Stimulated activated CD4-positive, alpha-beta T cell treated with anti-CD3 and anti-CD28 coated beads, Interleukin-15, amount 100 ng/mL, for 1 hour (primary cell): ENCODE measurements at places on chromosomes 4 and X.

DNA sequence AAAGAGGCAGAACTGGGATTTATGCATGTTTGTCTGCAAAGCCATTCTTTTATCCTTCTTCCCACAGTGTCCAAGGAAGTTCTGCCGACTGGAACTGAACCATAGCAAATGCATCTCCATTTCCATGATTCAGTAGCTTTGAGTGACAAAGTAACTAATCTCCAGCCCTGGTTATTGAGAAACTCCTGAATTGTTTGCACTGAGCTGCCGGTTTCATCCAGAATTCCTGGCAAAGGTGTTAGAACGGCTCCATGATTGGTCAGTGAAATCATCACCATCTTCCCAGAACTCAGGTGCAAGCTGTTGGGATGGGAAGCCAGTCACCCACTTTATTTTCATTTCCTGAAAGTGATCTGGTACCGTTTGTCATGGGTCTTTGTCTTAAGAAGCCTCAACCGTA lies 47.0 kb upstream of the SLC34A2 start:
- DNase-seq = no peak

DNA sequence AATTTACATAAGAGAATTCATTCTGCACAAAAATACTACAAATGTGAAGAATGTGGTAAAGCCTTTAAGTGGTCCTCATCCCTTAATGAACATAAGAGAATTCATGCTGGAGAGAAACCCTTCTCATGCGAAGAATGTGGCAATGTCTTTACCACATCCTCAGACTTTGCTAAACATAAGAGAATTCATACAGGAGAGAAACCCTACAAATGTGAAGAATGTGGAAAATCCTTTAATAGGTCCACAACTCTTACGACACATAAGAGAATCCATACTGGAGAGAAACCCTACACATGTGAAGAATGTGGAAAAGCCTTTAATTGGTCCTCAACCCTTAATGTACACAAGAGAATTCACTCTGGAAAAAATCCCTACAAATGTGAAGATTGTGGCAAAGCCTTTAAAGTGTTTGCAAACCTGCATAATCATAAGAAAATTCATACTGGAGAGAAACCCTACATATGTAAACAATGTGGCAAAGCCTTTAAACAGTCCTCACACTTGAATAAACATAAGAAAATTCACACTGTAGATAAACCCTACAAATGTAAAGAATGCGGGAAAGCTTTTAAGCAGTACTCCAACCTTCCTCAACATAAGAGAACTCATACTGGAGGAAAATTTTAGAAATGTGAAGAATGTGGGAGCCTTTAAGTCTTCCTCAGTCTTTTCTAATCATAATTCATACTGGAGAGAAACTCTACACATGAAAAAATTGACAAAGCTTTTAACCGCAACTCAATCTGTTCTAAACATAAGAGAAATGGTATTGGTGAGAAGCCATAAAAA lies 37.4 kb downstream of the ZNF718 start:
- no peak for DNase-seq

- DNase-seq = no peak
Observed at GRCh38 chr4:126445596-126445995, 1130.8 kb downstream of the FAT4 start.

- DNase-seq = peak; percentile 42
Observed at GRCh38 chrX:153662266-153662665, 11.3 kb downstream of the PNCK start.

DNA sequence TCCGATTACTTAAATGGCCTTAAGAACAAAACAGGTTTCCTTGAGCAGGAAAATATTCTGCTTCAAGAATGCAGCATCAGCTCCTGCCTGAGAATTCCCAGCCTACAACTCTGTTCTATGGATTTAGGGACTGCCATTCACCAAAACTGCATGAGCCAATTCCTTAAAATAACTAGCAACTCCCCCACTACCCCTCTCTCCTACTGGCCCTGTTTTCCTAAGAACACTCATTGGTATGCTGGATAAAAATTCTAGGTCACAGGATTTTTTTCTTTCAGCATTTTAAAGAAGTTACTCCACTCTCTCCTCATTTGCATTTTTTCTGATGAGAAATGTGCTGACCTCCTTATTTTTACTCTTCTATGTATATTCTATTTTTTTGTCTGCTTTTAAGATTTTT lies 347.1 kb downstream of the IDS start:
- no peak for DNase-seq

- no peak for DNase-seq
Observed at GRCh38 chrX:47572773-47573340, 9.4 kb upstream of the TIMP1 start.

DNA sequence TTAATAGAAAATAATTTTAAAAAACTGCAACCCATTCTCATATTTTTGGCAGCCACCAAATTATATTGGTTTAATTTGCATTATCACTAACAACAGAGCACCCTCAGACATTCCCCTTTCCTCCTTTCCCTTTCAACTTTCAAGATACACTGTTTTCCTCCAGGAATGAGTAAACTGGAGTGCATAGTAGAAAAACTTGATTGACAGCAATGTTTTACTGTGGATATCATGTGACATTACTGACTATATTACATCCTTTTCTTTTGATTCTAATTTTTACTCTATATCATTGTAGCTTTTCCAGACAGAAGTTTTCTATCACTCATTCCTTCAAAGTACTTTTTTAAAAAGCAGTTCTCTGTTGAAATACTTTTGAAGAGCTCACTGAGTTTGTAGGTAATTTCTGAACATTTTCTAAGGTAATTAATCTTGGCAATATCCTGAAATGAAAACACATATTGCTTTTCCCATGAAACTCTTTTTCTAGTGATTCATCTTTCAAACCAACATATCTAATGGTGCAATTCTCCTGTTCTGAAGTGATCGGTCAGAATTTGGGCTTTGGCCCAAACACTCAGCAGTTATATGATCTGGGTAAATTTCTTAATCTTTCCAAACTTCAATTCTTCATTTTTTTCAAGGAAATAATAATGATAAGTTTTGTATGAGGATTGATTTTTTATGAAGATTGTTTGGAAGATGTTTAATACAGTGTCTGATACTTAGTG lies 920.4 kb upstream of the EPHA5 start:
- no peak for DNase-seq

GRCh38 chr4:102794999-102795398 lies 32.4 kb downstream of the UBE2D3 start:
- DNase-seq = no peak

- DNase-seq = no peak
Observed at GRCh38 chr4:3010998-3011397, 47.6 kb downstream of the GRK4 start.

GRCh38 chr4:93617606-93618005 lies 210.9 kb upstream of the ATOH1 start:
- DNase-seq = no peak

DNA sequence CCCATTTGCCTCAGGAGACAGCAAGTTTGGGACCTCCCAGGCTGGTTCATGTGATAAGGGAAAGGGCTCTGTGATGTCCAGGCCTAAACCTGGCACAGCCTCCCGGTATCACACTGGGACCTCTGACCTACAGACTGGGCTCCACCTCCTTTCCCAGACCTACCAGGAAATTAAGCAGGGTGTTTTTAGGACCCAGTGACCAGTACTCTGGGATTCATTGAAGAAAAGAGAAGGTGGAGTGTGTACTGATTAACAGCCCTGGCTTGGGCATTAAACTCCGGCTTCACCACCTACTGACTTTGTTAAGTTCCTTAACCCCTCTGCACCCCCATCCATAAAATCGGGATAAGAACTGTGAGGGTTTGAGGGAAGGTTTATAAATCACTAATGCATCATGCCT lies 28.6 kb downstream of the ASB9 start:
- no peak for DNase-seq

- DNase-seq = no peak
Observed at GRCh38 chr4:14729282-14730000, 272.8 kb upstream of the CPEB2 start.

- DNase-seq = no peak
Observed at GRCh38 chr4:151876381-151876988, 115.7 kb upstream of the GATB start.

DNA sequence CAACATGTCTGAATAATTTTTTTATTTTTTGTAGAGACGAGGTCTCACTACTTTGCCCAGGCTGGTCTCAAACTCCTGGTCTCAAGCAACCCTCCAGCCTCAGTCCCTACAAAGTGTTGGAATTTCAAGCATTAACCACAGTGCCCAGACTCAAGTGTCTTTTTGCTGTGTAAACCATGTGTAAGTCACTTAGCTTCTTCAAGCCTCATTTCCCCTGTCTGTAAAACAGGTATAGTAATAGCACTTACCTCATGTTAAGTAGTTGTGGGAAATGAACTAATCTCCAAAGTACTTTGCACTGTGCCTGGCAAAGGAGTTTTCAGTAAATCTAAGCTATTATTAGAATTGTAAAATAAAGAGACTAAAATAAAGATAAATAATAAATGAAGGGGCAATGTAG lies 35.7 kb downstream of the STBD1 start:
- DNase-seq = no peak

GRCh38 chr4:15703439-15703838 lies 574 bp downstream of the BST1 start:
- DNase-seq = no peak

GRCh38 chr4:25938366-25938765 lies 24.3 kb downstream of the SMIM20 start:
- DNase-seq = no peak

- DNase-seq = no peak
Observed at GRCh38 chr4:71473541-71474240, 134.9 kb downstream of the SLC4A4 start.

- DNase-seq = no peak
Observed at GRCh38 chrX:33252306-33252825, 41.0 kb upstream of the DMD start.
